ENCODE measurements at places on chromosomes 7 and 10.
A peak's percentile ranks its signal among the peaks of the same experiment; 100 is the strongest.

- DNase-seq = no peak
These were observed 189.3 kb downstream of the KLF6 start for GRCh38 chr10:3595736-3596135.

GRCh38 chr7:149147752-149148653, 750 bp downstream of the ZNF398 start:
- peak; percentile 28 for DNase-seq

- no peak for DNase-seq
These were observed 89.3 kb upstream of the PITRM1 start for GRCh38 chr10:3261921-3262320.

GRCh38 chr7:132077971-132078685, 498.1 kb downstream of the PLXNA4 start:
- no peak for DNase-seq

DNA sequence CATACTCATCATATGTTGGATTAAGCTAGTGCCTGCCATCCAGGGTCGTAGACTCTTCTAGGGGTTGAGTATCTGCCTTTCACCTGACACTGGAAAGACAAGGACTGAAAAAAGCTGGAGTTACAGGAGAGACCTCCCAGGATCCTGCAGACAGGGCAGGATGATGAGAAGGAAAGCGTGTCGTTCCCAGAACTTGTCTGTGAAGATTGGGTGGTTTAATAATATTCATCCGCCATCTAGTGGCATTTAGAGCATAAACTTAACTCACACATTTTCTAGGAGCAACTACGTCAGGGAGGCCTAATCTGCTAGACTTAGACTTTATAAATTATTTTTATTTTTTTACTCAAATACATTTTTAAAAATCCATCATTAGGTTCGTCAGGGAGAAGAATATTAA, 59.6 kb downstream of the ADRB1 start:
- DNase-seq = peak; percentile 15

- no peak for DNase-seq
These were observed 339.9 kb upstream of the LRRN3 start for GRCh38 chr7:110750931-110751605.

DNA sequence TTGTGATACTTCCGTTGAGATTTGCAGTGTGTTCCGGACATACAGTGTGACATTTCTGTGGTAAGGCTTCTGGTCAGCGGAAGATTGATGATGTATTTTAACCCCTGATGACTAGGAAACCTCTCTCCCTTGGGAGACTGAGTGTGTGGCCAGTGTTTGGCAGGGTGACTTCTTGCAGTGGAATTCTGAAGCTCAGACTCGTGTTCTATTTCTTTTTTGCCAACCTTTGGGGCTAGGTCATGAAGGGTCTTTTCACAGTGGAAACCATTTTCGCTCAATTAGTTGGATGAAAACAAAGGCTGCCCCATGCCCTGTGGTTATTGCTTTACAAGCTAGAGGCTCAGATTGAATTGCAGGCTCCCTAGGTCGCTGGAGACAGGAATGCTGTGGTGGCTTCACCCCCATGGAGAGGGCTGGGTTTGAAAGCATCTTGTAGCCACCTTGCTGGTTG, 288.9 kb downstream of the BBS9 start:
- no peak for DNase-seq

GRCh38 chr7:149741629-149742028, 31.8 kb downstream of the ZNF467 start:
- no peak for DNase-seq

- DNase-seq = no peak
These were observed 53.9 kb downstream of the AP3M1 start for GRCh38 chr10:74096777-74097176.

DNA sequence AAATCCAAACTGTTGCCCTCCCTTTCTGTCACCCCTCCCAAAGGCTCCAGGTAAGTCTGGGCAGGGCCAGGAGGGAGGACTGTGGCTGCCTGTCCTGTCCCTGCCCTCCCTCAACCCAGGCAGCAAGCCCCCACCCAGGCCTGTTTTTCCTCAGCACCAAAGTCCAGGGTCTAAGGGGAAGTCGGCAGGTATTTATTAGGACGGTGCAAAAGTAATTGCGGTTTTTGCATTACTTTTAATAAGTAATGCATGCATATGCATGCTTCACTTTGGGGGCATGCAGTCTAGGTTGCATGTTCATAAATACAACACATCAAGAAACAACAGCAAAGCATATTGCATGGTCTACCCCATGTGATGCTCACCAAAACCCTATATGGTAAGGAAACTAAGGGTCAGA, 15.2 kb upstream of the HABP2 start:
- DNase-seq = no peak

DNA sequence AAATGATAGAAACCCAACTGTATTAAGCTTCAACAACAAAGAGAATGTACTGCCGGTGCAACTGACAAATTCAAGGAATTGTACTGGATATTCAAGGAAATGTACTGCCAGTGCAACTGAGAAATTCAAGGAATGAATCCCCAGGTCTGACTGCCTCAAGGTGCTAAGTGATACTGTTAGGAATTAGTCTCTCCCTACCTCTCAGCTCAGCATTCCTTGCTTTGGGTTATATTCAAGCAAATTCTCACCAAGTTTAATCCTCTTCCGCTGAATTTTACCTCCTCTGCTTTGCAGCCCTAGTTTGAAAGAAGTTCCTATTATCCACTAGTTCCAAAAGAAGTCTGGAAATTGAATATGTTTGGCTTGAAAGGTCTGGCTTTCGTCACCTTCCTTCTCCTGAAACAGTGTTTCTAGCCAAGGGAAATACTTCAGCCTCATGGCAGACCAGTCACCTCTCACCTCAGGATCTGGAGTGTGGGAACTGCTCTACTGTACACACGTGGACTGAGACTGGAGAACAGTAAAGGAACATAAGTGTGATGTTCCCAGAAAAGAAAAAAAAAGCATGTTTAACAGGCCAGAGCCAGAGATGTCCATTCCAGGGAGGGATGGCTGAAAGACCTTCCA, 60.4 kb downstream of the SORCS1 start:
- DNase-seq = no peak

DNA sequence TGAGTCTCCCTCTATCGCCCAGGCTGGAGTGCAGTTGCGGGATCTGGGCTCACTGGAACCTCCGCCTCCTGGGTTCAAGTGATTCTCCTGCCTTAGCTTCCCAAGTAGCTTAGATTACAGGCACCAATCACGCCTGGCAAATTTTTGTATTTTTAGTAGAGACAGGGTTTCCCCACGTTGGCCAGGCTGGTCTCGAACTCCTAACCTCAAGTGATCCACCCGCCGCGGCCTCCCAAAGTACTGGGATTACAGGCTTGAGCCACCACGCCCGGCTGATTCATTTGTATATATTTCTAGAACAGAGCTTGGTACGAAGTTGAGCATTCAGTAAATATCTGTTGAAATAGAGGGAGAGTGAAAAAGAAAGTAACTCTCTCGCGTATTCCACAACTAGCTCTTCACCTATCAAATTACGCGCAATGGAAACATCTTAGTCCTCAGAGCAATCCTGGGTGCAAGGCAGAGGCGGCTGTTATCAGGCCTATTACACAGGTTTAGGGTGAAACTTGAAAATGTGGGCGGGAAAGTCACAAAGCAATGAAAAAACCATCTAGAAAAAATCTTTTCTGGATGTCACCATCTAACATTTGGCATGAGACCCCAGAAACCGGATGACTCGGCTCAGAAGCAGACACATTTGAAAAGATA, 707 bp upstream of the GHITM start:
- no peak for DNase-seq

DNA sequence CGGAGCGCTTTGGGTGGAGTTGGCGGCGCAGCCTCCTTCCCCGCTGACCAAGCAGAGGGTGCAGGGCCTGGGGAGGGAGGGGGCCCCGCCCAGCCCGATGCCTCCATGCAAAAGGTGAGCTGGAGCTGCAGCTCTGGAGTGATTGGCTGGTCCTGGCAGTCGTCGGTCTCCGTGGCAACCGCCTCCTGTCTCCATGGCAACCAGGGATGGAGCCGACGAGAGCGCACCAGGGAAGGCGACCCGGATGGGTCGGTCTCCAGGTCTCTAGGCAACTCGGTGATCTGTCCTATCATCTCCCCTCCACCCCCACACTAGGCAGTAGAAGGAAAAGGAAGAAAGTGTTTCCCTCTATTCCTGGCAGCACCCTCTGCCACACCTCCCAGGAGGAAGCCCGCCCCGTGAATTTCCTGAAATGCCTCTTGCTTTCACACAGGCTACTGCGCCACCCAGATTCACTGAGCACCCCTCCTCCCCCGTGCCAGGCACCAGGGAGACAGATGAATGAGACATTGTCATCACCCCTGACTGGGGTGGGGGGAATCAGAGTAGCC, 647 bp upstream of the NACAD start:
- peak; percentile 86 for DNase-seq

GRCh38 chr7:23449941-23450340, 20.4 kb downstream of the IGF2BP3 start:
- no peak for DNase-seq

- DNase-seq = no peak
These were observed 54.3 kb downstream of the ASB13 start for GRCh38 chr10:5611899-5612680.

- no peak for DNase-seq
These were observed 104.0 kb downstream of the PARP12 start for GRCh38 chr7:139958599-139959284.

- DNase-seq = no peak
These were observed 117.1 kb upstream of the GATA3 start for GRCh38 chr10:7937315-7937945.

- DNase-seq = no peak
These were observed 13.4 kb upstream of the SMNDC1 start for GRCh38 chr10:110317866-110318850.

DNA sequence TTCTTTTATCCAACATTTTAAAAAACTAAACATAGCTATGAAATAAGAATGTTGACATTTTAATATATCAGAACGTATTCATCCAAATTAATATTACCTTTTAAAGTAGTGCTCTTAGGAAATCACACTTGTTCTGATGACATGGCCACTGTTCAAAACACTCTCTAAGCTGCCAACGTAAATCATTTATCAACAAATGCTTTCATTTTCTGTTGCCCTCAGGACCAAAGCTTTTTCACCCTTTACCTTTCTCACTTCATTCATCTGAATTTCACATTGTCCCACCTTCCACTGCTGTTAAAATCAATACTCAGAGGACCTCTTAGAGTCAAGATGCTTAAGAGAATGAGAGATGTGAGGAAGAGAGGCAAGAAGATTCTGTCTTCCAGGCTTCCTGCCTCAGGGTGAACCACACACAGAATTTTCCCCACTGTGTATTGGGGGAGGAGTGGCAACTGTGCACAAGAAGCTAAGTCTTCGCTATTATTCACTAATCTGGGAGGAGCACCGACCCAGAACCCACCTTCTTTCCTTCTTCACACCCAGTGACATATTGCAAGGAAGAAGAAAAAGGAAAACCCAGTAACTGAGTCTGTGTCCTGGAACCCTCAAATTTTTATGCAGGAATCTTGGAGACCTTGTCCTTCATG, 21.0 kb downstream of the HIBADH start:
- DNase-seq = no peak

- DNase-seq = no peak
These were observed 547.2 kb downstream of the ETV1 start for GRCh38 chr7:13442226-13442625.

- DNase-seq = no peak
These were observed 192.5 kb downstream of the ANK3 start for GRCh38 chr10:60197206-60197605.

- DNase-seq = no peak
These were observed 11.6 kb downstream of the MICALL2 start for GRCh38 chr7:1447551-1448244.

DNA sequence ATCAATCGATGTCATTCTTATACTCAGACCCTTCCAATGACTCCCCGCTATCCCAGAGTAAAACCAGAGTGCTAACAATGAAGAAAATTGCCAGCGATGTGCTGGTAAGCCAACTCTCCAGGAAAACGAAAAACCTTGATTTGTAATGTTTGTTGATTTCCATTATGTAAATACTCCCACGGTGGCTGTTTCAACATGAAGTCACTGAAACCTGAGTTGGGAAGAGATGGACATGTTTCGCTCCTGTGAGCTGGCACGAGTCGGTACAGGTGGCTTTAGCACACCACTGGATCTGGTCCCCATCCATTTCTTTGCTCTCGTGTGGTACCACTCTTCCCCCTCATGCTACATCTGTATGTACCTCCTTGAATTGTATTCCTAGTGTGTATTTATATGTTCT, 52.9 kb downstream of the AP3M1 start:
- DNase-seq = no peak

GRCh38 chr7:25456467-25457171, 228.3 kb upstream of the NPVF start:
- DNase-seq = no peak

DNA sequence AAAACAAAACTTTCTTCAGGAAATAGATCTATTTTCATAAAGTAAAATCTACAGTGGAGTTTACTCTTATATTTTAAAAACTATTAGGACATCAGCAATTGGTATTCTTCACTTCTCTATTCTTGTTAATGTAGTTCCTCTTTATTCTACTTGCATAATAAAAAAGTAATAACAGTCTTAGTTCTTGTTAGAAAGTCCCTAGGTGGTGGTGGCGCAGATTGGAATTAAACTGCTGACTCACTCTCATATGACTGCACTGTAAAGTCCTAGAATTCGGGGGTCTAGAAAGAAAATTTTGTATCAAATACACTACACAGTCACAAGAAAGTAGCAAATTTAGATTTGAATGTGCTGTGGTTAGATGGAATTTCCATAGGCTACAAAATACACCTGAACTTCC, 44.6 kb upstream of the TES start:
- no peak for DNase-seq

DNA sequence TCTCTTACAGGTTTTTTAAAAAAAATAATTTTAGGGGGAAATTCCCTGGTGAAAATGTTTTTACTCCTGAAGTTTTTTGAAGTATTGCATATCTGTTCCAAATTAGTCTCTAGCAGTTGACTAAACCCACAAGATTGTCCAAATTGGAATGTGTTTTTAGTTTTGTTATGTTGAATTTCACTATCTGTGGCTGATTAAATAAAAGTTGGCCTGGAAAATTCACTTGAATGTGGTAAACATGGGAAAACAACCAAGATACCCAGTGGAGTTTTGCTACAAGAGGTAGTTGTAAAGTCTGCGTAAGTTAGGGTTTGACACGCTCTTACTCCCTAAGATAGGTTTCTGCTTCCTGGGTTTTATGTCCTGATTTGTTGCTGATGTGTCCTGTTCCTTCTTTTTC, 3.3 kb downstream of the TSGA13 start:
- DNase-seq = no peak

GRCh38 chr7:7564323-7564780, 2.3 kb upstream of the MIOS start:
- DNase-seq = no peak

DNA sequence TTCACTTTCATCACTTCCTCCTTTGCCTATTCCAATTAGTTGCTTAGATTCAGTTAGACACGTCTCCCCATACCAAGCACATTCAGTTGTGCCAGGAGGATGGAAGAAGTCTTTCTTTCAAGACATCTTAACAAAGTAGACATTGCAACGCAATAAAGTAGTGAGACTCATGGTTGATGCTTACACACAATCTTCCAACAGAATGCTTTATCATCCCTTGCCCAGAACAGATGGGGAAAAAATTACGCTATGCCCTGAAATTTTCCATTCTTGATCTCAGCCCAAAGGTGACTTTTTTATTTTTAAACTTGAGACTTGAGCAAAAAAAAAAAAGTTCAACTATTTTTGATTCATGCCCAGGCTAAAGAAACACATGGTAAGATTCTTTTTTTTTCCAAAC, 74.9 kb downstream of the KCNMA1 start:
- DNase-seq = no peak

All from NCI-H1436 (cell line).